MG63 (cell line): ENCODE measurements at places on chromosomes 5 and 9.

DNA sequence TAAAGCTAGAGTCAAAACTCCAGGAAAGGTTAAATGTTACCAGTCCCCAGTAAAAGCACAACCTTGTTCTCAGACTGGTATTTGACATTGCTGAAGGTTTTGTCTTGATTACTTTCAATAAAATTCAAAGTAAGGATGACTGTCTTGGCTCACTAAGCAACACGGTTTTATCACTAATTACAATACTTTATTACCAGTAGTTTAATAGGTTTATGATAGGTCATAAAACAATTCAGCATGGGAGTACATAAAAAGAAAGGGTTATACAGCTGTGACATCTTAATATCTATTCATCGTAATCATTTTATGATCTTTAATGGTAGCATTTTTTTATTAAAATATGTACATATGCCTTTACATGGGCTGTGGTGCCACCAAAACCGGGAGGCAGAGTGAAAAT lies 370.7 kb upstream of the IRX2 start:
- no peak for DNase-seq

GRCh38 chr9:120369608-120370220 lies 210.3 kb downstream of the CDK5RAP2 start:
- no peak for DNase-seq

DNA sequence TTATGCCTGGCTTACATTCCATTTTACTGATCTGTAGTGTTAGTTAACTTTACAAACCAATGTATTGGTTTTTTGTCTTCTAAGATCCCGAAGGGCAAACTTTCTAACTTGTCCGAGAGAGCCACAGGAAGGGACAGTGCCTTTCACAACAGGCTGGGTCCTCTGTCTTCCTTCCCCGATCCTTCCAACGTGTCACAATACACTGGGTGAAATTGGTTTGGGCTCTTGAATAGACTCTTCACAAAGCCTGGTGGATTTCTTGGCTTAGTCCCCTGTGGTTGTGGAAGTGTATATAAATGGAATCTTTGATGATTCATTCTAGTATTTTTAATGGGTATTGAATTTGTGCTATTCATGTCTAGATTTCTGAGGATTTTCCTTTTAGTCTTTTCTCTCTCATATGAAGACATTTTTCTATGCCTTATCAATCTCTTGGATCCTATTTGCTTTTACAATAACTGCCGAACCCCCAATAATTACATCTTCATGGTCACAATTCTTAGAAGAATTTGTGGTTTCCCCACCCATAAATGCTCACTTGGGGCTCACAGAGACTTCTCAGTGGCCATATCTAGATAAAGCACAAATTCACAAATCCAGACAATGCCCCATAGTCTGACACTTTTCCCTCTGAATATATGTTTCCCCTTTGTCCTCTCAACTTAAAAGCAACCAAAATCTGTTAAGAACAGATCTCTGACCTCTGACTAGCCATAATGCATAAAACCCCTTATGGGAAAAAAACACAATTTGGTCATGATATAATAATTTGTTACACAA lies 107.7 kb downstream of the MTRR start:
- DNase-seq: peak; percentile 9

- DNase-seq: no peak
Measured at GRCh38 chr9:13557746-13558145, 278.3 kb upstream of the MPDZ start.

DNA sequence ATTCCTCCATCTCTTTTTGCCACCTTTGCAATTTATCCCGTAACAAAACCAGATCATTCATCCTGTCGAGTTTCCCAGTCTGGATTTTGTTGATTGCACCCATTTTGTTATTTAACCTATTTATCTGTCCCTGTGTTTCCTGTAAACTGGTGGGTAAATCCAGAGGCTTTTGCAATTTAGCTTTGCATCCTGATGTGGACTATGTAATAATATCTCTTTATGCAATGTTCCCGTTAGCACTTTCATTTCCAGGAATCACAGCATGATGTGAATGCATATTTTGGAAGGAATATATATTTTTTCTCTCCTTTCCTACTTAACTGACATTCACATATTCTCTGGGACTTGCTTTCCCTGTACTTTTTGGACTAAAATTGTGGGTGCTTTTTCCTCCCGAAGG lies 240.3 kb upstream of the GAS1 start:
- DNase-seq: no peak

- no peak for DNase-seq
Measured at GRCh38 chr9:1462626-1463308, 412.6 kb downstream of the DMRT2 start.
